ENCODE measurements at places on chromosomes 7 and 10. TPM values are rescaled to one million over a fixed set of nuclear protein-coding genes. Genes with fewer than 3 reads are reported as not detected.
A peak's percentile ranks its signal among the peaks of the same experiment; 100 is the strongest.

The GIMAP2 gene
- 5.5 TPM for total RNA-seq

The C7orf57 gene
- 0.91 TPM for total RNA-seq

The KAZALD1 gene
- 12.2 TPM for total RNA-seq

The UTF1 gene
- total RNA-seq = not detected

The FGFBP3 gene
- total RNA-seq = not detected

The ARMC10 gene
- 96.0 TPM for total RNA-seq

The OIT3 gene
- total RNA-seq = not detected

The AOAH gene
- total RNA-seq = 42.6 TPM

The HMX3 gene
- total RNA-seq = 3.3 TPM

The ERVW-1 gene
- total RNA-seq = not detected

The C10orf90 gene
- not detected for total RNA-seq

The SPDYE9 gene
- not detected for total RNA-seq

The TRPV5 gene
- total RNA-seq = not detected

The EBF3 gene
- 3.4 TPM for total RNA-seq

The HNRNPF gene
- 137 TPM for total RNA-seq

The ABHD11 gene
- 24.2 TPM for total RNA-seq

The IL6 gene
- 77.6 TPM for total RNA-seq

The MAGI2 gene
- total RNA-seq = 0.06 TPM

The CALN1 gene
- 2.8 TPM for total RNA-seq

The TAX1BP1 gene
- total RNA-seq = 156 TPM

The PVRIG gene
- not detected for total RNA-seq

GRCh38 chr10:69669409-69669808, 39.4 kb downstream of the FAM241B start:
- no peak for DNase-seq

DNA sequence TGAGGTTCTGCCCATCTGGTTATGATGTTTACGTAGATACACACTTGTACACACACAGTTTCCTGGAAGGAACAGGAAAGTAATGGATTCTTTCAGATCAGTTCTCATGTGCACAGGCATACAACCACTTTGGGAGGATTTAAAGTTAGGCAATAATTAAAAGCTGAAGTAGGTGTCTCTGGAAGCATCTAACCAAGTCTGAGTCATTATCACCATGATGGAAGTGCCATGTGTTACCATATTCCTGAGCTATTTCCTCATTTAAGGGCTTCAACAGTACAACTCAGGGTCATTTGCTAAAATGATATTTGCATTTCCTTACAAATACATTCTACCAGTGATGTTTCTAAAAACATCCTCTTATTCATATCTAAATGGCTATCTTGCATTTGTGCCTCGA, 41.4 kb upstream of the BET1 start:
- DNase-seq = no peak

GRCh38 chr10:121369616-121370015, 228.6 kb downstream of the FGFR2 start:
- DNase-seq = no peak

GRCh38 chr10:15222511-15222910, 54.0 kb upstream of the NMT2 start:
- no peak for DNase-seq

DNA sequence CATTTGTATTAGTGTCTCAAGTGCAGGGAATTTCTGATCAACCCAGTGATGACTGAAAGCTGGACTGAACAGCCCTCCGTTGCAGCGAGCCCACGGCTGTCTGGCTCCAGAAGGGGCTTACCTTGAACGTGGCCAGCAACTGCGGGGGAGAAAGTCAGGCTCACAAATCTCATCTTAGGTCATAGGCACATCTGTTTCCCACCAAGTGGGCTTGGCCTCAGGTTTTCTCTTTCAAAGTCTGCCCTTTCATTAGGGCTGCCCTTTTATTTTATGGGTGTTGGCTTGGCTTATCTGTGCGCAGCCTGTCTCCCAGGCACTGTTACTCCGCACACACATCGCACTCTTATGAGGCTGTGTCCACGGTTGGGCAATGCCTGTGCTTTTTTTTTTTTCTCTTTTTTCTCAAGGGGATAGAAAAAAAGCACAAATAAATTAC, 178.0 kb downstream of the JCAD start:
- no peak for DNase-seq

GRCh38 chr7:158811894-158812293, 17.4 kb downstream of the ESYT2 start:
- DNase-seq = no peak

DNA sequence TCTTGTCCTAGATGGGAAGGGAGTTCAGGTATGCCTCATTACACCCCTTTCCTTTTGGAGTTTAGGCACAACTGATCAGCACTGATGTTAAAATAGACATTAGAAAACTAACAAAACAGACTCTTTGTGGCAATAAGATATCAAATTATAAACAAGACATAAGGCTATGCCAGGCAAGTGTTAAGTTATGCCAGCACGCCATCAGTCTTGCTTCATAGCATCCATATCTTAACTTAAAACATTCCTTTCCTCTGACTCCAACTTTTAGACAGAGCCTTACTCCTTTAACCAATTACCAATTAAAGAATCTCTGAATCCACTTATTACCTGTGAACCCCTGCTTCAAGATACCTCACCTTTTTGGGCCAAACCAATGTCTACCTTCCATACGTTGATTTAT, 126.2 kb upstream of the ETV1 start:
- no peak for DNase-seq

- no peak for DNase-seq
Observed at GRCh38 chr7:68694656-68695055, 903.6 kb upstream of the AUTS2 start.

DNA sequence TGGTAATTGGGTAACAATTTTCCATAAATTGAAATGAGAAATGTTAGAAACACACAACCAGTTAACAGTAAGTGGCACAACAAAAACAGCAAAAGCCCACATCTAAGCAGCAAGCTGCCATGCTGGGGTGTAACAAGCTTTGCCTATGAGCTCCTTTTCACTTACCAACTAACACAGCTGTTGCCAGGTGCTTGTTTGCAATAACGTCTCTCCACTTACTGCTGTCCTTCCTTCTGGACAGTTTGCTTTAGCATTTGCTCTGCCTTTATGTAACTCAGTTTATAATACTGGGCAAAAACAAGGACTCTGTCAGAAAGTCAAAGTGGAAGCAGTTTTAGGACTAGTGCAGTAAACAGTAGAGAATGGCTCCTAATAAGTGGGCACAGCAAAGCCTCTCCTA, 740.9 kb downstream of the POM121L12 start:
- no peak for DNase-seq

GRCh38 chr7:101882595-101883564, 65.5 kb downstream of the CUX1 start:
- peak; percentile 100 for DNase-seq

DNA sequence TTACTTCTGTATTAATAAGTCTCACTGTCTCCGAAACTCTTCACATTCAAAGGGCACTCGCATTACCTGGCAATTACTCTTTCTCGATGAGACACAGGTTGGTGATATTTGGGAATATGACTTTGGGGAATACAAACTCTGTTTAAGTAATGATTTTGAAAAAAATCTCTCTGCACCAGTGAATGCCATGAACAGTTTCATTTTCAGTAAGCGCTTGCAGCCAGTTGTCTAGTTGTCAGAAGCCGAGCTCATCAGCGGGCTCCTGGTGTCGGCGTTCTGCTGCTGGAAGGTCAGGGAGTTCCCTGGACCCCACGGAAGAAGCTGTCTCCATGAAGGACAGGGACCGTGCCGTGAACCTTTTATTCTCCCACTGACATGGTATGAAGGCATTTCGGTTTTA, 57.7 kb downstream of the PTPRE start:
- no peak for DNase-seq

DNA sequence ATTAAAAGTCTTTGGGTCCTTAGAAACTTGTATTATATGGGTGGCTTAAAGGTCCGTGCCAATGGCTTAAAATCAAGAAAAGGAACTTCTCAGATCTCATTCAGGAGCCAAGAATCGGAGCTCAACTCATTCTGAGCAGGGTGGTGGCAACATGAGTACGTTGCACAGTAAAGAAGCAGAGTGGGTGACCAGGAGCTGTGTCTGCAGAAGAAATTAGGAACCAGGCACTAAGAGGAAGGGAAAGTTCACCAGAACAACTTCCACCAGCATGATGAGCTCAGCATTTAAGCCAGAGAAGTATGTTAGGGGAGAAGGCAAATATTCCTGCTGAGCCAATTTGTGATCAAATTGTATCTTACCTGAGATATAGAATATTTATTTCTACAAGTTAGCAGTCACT, 236.0 kb upstream of the NRP1 start:
- DNase-seq = no peak

- DNase-seq = no peak
Observed at GRCh38 chr10:84204122-84204521, 9.8 kb downstream of the CDHR1 start.

- DNase-seq = no peak
Observed at GRCh38 chr7:28510026-28510369, 97.7 kb downstream of the CREB5 start.

GRCh38 chr7:129421717-129422250, 12.4 kb upstream of the STRIP2 start:
- DNase-seq = no peak

- peak; percentile 84 for DNase-seq
Observed at GRCh38 chr10:93999401-93999851, 5.7 kb downstream of the PLCE1 start.

DNA sequence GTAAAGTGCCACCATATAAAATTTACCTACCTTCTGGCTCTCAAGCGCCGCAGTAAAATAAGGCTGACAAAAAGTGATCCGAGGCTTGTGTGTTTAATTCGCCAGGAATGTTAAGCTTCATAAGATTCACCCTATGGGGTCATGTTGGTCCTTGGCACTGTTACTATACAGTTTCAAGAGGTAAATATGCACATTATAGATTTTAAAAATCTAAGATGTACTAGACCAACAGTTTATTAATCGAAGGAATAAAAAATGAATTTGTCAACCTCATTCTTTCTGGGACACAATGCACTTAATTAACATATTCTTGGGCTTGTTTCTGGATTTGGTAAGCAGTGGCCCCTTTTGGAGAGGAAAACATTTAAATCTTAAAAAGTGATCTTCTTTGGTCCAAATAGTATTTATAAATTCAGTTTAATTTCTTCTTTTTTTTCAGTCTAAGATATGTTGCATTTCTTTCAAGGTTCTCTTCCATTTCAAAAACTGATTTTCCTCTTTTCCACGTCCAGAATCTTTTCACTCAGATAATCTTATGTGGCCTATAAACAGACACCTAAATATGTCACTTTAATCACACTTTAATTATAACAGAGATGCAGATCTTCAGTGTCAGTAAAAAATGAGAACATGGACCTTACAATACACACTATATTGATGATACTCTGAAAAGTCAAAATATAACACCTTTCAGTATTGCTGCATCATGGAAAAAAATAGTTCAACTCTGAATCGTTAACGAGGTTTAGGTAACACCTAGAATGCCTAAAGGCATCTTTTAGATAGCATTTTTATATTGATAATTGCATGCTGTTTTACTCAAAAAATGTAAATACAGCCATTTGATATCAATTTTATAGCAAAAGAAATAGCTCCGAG, 3.8 kb upstream of the SKIDA1 start:
- peak; percentile 26 for DNase-seq

GRCh38 chr10:124033887-124034218, 59.5 kb downstream of the CHST15 start:
- DNase-seq = peak; percentile 69

DNA sequence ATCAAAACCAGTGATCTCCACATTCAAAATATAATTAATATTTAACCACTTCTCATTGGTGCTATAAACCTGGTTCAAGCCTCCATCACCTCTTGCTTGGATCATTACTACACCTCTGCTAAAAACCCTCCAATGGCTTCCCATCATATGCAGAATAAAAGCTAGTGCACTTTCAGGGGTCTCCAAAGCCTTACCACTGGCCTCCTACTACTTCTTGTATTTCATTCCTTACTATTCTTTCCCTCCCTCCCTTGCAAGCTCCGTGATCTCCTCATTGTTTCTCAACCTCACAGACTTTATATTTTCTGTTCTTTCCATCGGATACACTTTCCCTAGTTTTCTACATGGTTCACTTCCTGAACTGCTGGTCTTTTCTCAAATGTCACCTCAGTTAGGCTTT, 31.5 kb downstream of the LMOD2 start:
- DNase-seq = no peak

GRCh38 chr10:132489053-132489703, 48.4 kb upstream of the INPP5A start:
- DNase-seq = peak; percentile 74

GRCh38 chr10:26417136-26417535, 21.0 kb upstream of the APBB1IP start:
- DNase-seq = no peak

- peak; percentile 47 for DNase-seq
Observed at GRCh38 chr10:43110338-43111071, 27.7 kb upstream of the CSGALNACT2 start.

GRCh38 chr10:102729029-102730026, 14.4 kb upstream of the WBP1L start:
- DNase-seq = peak; percentile 72

- peak; percentile 52 for DNase-seq
Observed at GRCh38 chr10:58651040-58651439, 138.4 kb downstream of the BICC1 start.

GRCh38 chr10:16944986-16945385, 127.8 kb upstream of the RSU1 start:
- DNase-seq = no peak

DNA sequence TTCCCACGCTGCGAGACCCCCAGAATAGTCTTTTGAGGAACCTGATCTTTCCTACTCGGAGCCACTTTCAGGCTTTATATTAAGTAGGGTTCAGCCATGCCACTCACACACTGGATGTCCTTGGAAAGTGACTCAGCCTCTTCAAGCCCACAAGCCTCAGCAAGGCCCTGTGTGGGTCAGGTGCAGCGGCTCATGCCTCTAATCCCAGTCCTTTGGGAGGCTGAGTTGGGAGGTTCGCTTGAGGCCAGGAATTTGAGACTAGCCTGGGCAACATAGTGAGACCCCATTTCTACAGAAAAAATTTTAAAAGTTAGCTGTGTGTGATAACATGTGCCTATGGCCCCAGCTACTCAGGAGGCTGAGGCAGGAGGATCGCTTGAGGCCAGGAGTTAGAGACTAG, 119.7 kb upstream of the TNRC18 start:
- peak; percentile 47 for DNase-seq

DNA sequence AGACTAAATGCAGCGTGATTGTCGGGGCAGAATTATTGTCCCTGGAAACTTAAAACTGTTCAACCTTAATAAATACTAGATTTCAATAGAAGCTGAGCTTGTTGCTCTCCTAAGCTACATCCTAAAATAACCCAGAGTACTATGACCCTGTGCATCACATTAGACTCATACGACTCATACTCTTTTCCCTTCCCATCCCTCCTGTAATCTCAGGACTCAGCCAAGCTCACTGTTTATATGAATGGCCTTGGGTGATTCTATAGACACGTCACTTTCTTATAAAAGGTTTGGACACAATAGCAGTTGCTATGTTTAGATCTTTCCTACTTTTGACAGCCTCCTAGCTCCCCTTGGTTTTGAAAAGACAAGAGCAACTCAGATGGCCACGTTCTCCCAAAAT, 17.2 kb downstream of the TCF7L2 start:
- peak; percentile 12 for DNase-seq

DNA sequence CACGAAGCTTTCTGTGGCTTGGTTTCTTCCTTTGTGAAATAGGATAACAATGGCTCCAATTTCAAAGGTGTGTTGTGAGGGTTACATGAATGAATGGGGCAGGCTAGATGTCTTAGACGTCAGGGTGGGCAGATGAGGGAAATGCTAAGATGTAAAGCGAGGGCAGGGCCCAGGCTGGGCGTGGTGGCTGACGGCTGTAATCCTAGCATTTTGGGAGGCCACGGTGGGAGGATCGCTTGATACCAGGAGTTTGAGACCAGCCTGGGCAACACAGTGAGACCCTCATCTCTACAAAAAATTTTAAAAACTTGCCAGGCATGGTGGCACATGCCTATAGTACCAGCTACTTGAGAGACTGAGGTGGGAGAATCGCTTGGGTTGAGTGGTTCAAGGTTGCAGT, 607.7 kb upstream of the FOXK1 start:
- no peak for DNase-seq

Measured in Daoy (cell line).